ENCODE measurements at places on chromosomes 2 and 18.

DNA sequence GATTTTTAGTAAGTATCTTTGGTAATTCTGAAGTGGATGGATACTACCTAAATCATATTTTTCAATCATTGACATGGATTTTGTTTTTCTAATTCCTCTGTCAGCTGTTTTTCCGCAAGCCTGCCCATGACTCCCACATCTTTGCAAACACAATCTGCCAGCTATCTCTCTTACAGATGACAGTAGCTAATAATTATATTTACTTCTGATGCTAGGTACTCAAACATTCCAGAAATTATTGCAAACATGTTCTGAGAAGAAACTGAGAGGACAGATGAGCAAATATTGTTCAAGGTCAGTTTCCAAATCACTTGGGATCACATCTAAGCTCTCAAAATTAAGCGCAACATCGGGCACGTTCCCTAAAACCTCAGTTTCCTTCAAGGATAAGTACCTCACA, 270.0 kb upstream of the CDH19 start:
- no peak for DNase-seq

- DNase-seq, result no peak
These were observed 41.0 kb downstream of the CYBRD1 start for GRCh38 chr2:171563301-171563700.

GRCh38 chr2:20439193-20439475, 7.7 kb upstream of the RHOB start:
- DNase-seq, result no peak

DNA sequence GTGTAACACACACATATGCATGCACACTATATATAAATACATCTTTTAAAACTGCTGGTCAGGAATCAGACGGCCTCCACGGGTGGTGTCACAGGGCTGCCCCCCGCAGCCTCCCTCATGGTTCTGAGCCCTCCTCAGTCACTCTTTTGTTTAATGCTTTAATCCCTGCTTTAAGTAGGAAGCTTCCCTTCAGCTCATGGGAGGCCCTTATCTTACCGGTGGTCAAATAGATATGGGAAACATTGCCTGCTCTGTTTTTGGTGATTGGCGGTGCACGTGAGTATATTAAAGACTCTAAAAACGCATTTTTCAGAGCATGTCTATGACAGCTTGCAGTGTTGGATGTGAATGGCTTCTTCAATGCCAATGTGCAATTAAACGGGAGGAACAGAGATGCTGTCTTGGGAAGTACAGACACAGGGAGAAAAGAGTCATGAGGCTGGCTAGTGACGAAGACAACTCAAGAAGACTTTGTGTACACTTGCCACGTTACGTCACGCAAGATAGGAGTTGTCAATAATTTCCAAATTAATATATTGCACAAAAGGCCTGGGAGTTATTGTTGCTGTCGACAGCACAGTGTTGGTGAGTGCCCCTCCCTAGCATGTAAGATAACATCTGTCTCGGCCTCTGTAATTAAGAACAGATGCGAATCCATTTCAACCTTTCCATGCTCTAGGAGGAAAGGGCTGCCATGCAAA, 23.3 kb downstream of the GNLY start:
- no peak for DNase-seq

DNA sequence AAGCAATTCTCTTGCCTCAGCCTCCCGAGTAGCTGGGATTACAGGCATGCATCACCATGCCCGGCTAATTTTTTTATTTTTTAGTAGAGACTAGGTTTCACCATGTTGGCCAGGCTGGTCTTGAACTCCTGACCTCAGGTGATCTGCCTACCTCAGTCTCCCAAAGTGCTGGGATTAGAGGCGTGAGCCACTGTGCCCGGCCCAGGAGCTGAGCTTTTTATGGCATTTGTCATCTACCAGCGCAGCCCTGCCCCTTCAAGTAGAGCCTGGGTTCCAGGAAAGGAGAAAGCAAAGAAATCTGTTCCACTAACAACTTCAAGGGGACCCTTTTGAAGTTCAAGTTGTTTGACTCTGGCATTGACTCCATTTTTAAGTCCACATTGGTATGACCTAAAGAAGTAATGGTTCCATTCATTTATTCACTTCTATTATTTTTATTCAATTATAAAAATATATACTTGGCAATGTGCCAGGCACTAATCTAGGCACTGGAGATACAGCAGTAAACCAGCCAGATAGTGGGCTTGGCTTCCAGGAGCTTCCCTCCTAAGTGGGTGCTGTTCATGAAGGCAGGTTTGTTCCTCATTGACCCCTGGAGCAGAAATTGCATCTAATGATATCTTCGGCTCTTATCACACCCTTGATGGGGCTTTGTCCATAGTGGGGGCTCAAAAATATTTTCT, 8.0 kb upstream of the SFTPB start:
- no peak for DNase-seq

- DNase-seq, result peak; percentile 48
These were observed 86.0 kb upstream of the ALPP start for GRCh38 chr2:232292395-232293154.

GRCh38 chr2:29238497-29238896, 123.3 kb downstream of the CLIP4 start:
- DNase-seq, result no peak

- DNase-seq, result no peak
These were observed 118.7 kb downstream of the NOL10 start for GRCh38 chr2:10571057-10571456.

DNA sequence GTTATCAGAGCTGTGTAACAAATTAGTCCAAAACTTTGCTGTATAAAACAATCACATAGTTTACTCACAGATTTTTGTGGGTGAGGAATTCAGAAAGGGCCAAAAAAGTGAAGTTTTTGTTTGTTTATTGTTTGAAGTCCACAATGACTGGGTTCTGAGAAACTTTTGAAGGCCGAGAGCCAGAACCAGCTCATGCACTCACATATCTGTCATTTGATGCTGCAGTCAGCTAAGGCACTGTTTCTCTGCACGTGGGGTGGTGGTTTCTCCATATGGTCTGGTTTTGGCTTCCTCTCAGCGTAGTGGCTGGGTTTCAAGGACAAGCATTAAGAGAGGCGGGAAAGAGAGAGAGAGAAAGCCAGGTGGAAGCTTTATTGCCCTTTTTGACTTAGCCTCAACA, 131.8 kb downstream of the TWIST2 start:
- DNase-seq, result no peak

GRCh38 chr18:51447351-51448342, 250.2 kb upstream of the MEX3C start:
- DNase-seq, result no peak

- peak; percentile 59 for DNase-seq
These were observed 9.1 kb upstream of the ARID5A start for GRCh38 chr2:96527286-96528005.

GRCh38 chr2:16189029-16189835, 248.9 kb downstream of the MYCN start:
- no peak for DNase-seq

DNA sequence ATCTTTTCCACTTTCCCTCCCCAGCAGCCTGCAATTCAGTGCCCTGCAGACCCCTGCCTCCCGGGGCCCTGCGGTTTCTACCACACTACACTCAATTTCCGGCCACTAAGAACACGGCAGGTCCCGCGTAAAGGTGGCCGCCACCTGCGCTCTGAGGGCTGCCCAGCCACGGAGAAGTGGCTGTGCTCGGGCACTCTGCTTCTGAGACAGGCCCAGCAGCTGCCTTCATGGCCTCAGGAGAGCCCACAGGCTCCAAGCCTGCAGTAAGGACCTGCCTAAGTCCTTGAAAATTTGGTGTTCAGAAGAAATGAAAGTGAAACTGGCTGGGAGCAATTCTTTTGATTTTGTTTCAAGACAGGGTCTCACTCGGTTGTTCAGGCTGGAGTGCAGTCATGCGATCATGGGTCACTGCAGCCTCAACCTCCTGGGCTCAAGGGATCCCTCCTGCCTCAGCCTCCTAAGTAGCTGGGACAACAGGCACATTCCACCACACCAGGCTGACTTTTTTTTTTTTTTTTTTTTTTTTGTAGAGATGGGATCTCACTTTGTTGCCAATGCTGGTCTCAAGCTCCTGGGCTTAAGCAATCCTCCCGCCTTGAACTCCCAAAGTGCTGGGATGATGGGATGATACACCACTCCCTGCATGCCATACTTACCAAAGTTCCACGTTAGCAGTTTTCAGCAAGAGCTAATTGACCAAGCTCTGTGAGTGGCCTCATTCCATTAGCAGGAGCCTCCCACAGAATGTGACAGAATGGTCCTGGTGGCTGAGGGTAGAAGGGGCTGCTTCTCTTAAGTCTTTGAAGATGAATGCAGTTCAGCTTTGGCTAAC, 14.6 kb upstream of the ALPP start:
- DNase-seq, result no peak

GRCh38 chr2:59857109-59857508, 696.3 kb downstream of the BCL11A start:
- DNase-seq, result no peak

DNA sequence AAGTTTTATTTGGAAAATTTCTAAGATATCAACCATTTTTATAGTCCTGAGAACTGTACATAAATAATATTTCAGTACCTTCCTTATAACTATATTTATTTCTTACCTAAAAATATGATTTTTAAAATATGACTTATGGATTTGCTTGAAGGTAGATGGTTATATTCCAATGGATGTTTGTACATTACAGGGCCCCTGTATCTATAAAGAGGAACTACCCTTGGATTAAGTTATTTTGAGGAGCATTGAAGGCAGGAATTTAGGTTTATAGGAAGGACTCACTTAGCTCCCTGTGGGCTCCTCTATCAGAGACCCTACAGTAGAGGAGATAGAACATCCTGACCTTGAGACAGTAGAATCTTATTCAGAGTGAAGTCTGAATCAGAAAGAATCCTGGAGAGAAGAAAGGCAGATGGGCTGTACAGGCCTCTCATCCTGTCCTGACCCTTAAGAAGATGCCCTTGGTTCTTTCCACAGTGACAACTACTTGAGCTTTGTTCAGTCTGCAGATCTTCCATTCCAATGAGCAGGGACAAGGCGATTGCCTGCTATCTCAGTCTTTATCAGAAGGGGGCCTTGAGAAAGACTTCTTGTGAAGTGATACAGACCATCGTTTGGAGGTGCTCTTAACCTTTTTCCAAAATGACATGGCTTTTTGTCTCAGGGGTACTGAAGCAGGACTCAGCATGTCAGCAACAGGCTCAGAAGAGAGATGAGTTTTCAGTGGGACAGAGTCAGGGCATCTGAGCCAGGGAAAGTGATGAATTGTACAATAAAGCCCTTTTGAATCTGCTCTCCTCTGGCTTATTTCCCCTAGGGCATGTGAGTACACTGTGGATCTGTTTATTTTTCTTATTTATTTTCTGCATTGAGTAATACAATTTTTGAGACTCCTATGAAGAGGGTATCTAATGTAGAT, 20.9 kb downstream of the OXER1 start:
- no peak for DNase-seq

DNA sequence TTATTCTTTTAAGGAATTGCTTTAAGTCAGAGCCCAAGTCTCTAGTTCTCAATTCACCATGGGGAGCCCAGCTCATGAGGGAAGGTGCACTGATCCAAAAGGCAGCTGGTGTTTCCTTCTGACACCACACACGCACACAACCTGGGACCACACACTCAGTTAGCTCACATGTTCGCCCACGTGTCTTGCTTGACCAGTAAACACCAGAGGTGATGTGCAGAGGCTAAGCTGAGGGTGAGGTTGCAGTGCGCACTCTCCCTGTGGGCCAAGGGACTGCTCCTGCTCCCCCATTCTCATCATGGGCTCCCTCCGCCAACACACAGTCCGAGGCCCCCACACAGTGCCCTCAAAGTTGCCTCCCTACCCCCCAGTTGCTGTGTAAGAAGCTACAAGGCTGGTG, 70.8 kb upstream of the BZW1 start:
- DNase-seq, result no peak

Measured in activated naive CD4-positive, alpha-beta T cell treated with anti-CD3 and anti-CD28 coated beads, Interleukin-2, amount 50 U/mL, for 16 hours (primary cell).